ENCODE measurements at places on chromosomes 12 and 14.

DNA sequence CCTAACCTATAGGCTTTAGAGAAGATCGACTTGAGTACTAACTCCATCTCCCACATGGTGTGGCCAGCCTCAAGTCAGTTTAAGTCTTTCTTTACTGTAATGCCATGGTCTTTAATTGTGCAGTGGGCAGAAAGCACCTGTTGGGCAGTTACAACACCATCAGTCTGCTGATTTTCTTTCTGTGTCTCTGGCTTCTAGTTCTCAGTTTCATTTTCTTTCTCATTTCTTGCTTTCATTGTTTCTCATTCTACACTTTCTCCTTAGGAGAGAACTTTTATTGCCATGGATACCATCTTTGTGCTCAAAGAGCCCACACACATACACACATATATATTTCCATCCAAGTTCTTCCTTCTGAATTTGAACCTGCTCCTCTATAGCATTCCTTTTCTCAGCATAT, 96.1 kb upstream of the SLC16A7 start:
- DNase-seq: no peak

- no peak for DNase-seq
Observed at GRCh38 chr12:124097701-124098100, 124.7 kb downstream of the ZNF664 start.

DNA sequence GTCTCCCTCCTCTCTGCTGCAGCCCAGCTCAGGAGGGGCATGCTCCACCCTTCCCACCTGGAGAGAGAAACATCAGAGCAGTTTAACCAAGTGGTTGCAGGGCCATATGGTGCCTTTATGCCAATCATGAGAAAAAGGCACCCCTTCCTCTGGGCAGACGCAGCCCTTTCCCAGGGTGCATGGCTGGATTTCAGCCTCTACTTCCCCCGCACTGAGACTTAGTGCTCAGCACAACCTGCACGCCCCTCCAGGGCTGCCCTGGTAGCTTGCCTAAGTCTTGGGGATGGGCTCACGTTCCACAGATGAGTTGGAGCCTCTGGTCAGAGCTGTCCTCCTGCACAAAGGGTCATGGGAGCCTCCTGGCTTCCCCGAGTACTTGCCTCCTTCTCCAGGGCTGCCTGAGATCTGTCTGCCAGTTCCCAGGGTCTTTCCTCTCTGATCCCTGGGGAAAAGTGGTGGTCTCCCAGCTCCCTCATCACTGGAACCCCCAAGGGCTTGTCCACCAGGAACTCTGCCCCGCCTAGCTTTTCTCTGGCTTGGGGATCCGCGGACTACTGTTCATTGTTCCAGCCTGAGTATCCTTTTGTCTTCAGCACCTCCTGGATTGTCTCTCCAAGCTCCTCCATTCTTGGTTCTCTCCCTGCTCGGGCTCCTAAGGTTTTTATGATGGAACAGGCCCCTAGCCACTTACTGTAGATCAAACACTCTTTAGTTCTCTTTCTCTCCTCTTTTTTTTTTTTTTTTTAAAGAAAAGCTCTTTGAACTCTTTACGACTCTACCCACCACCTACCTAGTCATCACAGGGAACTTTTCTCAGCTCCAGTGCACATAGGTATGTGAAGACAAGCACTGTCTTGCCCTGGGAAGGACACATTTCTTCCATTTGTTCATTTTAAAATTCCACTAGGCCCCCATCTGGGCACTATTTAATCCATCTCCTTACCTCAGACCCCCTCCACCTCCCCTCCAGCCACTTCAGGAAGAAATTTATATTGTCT, 6.1 kb upstream of the KRT74 start:
- no peak for DNase-seq

DNA sequence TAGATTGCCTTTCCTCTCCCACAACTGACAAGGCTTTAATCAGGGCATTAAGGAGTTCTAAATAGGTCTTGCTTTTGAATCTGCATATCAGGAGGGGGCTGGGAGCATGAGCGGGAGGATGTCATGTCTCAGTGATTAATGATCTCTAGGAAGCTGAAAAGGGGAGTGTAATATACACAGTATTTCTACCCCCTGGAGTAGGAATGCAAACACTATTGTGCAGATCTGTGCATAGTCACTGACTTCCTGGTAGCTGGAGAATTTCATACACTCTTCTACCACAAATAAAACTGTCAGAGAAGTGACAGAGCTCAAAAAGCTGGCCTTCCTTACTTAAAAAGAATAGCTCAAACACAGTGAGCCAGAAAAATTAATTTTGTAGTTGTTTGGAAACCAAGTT, 65.8 kb downstream of the RIC8B start:
- no peak for DNase-seq

DNA sequence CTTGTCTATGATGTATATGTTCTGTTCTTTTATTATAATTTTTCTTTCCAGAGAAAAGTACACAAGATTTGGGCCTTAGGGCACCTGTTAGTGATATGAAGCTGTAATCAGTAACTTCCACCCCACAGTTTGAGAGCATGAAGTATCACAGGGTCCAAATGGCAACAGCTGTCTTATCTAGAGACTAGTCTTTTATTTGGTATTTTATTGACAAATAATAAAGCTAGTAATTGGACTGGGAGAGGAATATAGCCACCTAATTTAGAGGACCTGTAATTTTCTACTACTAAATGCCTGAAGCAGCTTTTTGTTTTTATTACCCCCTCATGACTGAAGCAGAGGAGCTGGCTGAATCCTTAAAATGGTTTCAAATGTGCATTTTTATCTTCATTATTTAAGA, 174.8 kb downstream of the PDZRN4 start:
- no peak for DNase-seq

GRCh38 chr12:25698772-25699171, 145.7 kb upstream of the LMNTD1 start:
- no peak for DNase-seq

- no peak for DNase-seq
Observed at GRCh38 chr12:92603741-92604432, 98.9 kb upstream of the PLEKHG7 start.

Data from hippocampal formation (tissue), 2 donors.